ENCODE measurements at places on chromosomes 3 and 15.
A peak's percentile ranks its signal among the peaks of the same experiment; 100 is the strongest.

GRCh38 chr15:82874267-82874666, 64.8 kb downstream of the WHAMM start:
- DNase-seq: no peak

GRCh38 chr3:129352045-129352444, 73.4 kb downstream of the HMCES start:
- DNase-seq: no peak

- DNase-seq: no peak
Measured at GRCh38 chr3:14224895-14225294, 46.3 kb downstream of the LSM3 start.

GRCh38 chr15:63899193-63899592, 65.4 kb upstream of the HERC1 start:
- DNase-seq: no peak

DNA sequence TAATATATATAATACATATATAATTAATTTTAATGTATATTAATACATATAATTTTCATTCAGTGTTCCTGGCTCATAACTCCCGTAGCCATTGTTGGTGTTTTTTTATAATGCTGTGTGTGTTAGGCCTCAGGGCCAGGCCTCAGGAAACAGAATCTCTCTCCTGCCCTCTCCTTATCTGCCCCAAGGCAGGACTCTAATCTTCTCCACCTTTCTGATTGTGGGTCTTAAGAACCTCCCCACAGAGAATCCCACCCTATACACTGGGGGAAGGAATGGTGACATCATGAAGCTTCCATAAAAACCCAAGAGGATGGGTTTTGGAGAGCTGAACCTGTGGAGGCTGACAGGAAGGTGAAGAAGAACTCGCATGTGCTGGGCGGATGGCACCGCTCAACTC, 4.0 kb upstream of the FMN1 start:
- DNase-seq: no peak

- DNase-seq: no peak
Measured at GRCh38 chr3:135629701-135630408, 335.7 kb upstream of the PPP2R3A start.

- no peak for DNase-seq
Measured at GRCh38 chr15:67242708-67243111, 11.8 kb downstream of the AAGAB start.

DNA sequence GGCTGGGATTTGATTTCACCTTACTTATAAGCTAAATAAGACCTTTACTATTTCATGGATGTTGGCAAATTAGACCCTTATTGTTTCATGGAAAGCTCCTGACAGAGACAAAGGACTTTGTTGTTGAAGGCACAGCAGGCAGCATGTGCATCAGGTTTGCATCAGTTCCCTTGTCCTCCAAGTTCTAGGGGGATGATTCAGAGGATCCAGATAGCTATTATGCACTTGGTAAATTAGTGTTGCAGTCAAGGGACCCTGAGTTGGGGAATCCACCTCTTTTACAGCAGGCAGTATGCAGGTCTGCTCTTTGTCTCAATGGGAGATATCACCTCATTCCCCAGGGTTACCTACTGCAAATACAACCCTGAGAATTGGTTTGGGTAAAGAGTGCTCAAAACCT, 131.4 kb upstream of the IGSF10 start:
- DNase-seq: no peak

GRCh38 chr15:25184356-25185155, 229.8 kb downstream of the SNRPN start:
- DNase-seq: no peak

DNA sequence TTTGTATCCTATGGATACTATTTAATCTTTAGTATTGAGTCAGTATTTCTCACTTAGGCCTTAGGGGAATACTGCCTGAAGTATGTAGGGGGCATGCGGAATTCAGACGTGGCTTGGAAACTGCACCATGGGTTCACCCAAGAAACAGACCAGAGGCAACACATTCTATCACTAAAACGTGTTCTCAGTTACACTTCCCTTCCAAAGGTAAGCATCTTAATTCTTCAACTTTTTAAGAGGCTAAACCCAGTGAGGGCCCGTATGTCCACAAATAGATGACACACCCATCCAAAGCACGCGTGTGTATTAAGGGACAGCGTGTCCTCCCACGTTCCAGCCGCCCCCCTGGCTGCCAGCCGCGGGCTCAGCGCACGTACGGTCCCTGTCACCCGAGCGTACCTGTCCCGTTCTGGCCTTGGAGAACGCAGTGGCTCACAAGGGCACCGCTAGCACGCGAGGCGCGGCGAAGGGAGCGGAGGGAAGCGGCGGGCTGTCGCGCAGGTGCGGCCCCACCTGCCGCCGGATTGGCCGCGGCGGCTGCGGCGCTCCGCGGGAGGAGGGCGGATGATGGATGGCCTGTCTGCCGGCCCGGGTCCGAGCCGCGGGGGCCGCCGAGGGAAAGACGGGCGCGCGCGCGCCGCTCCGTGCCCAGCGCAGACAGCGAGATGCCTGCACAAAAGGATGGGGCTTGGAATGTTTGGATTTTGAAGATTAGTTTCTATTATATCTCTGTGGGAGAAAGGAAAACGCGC, 1003.9 kb upstream of the NR2F2 start:
- no peak for DNase-seq

DNA sequence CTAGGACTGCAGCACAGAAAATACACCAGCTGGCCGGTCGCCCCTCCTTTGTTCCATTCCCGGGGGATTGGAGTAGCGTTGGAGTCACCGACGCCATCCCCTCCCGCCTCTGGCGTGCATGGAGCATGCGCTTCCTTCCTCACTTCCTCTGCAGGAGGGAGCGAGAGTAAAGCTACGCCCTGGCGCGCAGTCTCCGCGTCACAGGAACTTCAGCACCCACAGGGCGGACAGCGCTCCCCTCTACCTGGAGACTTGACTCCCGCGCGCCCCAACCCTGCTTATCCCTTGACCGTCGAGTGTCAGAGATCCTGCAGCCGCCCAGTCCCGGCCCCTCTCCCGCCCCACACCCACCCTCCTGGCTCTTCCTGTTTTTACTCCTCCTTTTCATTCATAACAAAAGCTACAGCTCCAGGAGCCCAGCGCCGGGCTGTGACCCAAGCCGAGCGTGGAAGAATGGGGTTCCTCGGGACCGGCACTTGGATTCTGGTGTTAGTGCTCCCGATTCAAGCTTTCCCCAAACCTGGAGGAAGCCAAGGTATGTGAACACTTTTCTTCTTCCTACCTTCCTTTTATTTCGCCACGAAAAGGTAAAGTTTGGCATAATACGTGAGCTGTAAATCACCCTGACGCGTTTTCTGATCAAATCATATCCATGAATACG, at the start of gene SCG3:
TSS of gene SCG3 (plus strand) at position 201 of the 661 bp plus-strand sequence. CDS start at position 454, 253 bp downstream.
- peak; percentile 3 for DNase-seq
